Sciatic nerve (tissue), 2 donors: ENCODE measurements at places on chromosomes 5 and 9.
A peak's percentile ranks its signal among the peaks of the same experiment; 100 is the strongest.

DNA sequence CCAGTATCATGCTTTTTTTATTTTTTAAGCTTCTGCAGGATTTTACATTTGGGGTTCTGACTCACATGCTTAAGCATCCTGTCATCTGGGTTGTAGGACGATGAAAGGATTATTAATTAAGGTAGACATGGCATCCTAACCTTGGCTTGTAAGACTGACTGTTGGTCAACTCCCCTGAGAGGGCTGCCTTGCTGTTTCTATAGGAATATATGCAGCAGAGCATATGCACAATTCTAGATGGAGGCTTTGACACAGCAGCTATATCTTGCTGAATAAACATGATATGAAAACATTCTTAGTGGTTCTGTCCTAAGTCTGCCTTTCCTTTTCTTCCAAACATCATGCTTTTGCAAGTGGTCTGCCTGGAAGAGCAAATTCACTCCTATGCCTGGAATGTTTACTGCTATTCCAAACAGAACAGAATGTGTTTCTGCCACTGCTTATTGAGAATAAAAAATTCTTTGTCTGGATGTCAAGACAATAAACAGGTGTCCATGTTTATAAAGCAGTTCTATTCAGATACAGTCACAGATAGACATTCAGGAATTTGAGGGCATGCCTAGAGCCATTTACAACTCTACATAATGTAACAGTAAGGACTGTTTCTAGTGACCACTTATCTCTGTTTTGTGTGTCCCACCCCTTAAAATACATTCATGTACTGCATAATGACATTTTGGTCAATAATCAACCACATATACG lies 166.2 kb upstream of the PPP2R2B start:
- DNase-seq, result no peak

GRCh38 chr9:14692470-14693250 lies 572 bp downstream of the ZDHHC21 start:
- DNase-seq, result peak; percentile 54

- no peak for DNase-seq
Measured at GRCh38 chr5:177357459-177358351, at the start of gene RGS14. Gene RGS14 (plus strand): TSS chr5:177357924. CDS start chr5:177358025, 101 bp downstream.

DNA sequence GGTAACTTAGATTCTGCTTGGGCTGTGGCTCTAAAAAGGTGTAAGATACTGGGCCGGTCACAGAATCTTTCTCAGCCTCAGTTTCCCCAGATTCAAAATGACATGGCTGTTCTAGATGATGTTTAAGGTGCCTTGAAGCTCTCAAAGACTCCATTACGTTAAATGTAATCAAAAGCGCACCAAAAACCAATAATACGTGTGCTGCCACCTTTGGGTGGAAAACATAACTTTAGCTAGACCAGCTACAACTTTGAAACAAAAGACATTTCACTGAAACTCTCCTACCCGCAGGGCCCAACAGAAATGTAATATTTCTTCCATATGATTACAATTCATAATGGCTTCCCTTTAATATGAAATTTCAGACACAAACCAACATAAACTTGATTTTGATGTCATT lies 35.0 kb upstream of the PCSK5 start:
- DNase-seq, result no peak

DNA sequence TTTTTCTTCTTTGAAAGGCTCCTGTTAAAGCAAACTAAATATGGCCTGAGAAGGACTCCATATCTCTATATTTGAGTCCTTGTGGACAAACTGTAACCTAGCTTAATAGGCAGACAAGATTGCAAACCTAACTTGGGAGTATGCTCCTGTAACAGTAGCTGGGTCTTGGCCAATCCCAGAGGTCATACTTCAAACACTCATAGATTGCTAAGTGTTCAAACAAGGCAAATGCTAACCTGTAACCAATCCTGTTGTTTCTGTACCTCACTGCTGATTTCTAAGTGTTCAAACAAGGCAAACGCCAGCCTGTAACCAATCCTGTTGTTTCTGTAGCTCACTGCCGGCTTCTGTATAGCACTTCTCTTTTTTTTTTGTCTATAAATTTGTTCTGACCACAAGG lies 50.6 kb upstream of the CLK4 start:
- no peak for DNase-seq

- no peak for DNase-seq
Measured at GRCh38 chr5:125575891-125576505, 829.6 kb upstream of the ZNF608 start.

DNA sequence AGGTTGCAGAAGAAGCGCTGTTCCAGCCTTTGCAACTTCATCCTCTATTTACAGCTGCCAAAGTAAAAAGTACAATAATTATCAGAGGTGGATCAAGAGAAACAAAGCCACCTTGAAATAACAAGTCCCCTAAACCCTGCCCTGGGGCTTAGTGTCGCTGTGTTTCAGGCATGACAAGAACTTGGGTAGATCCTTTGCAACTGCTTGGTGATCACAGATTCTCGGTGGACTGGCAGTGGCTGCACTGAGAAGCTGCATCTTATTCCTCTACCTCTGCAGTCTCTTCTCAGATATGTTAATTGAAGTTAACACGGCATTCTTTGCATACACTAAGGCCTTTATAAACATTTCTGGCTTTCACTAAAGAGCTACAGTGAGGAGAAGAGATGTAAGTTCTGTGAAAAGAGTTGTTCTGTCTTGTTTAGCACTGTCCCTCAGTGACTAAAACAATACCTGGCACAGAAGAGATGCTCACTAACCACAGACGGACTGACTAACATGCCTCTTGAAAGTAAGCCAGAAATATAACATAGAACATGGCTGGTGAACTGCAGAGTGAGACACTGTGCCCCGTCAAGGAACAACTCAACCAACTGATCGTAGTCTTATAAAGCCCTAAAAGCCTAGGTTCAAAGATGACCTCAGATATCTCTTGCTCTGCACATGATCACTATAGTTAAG lies 144.2 kb downstream of the MLLT3 start:
- no peak for DNase-seq

- no peak for DNase-seq
Measured at GRCh38 chr9:104784098-104784497, 20.2 kb downstream of the NIPSNAP3B start.

- no peak for DNase-seq
Measured at GRCh38 chr5:82417776-82418607, 139.8 kb upstream of the RPS23 start.

- DNase-seq, result no peak
Measured at GRCh38 chr9:1273859-1274258, 223.7 kb downstream of the DMRT2 start.

DNA sequence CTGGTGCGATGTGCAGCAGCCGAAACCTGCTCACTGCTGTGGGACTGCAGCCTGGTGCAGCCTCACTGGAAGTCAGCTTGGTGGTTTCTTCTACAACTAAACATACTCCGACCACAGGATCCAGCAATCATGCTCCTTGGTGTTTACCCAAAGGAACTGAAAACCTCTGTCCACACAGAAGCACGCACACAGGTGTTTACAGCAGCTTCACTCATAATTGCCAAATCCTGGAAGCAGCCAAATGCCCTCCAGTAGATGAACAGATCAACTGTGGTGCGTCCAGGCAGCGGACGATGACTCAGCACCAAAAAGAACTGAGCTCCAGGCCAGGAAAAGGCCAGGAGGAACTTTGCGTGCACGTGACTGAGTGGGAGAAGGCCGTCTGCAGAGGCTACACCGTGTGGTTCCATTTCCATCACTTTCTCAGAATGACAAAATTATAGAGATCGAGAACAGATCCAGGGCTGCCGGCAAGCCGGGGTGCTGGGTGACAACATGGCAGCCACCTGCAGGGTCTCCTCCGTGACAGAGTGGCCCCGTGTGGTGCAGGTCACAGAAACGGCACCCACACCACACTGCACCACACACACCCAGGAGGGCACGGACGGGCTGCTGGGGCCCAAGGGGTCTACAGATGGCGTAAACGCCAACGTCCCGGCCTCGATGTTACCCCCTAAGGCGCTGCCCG lies 23.1 kb upstream of the NSMF start:
- DNase-seq, result peak; percentile 77

DNA sequence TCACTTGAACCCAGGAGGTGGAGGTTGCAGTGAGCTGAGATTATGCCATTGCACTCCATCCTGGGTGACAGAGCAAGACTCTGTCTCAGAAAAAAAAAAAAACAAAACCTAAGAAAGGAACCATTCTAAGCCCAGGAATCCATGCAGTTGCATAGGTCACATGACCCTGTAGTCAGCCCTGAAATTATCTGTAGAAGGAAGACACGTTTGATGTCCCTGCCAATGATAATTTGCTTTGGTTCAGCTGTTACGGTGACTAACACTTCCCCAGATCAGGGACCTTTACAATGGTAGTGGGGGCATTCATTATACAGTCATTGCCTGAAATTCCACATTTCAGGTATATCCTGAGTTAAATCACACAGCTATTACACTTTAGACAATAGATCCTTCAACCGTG lies 50.5 kb downstream of the PRKACG start:
- DNase-seq, result no peak

DNA sequence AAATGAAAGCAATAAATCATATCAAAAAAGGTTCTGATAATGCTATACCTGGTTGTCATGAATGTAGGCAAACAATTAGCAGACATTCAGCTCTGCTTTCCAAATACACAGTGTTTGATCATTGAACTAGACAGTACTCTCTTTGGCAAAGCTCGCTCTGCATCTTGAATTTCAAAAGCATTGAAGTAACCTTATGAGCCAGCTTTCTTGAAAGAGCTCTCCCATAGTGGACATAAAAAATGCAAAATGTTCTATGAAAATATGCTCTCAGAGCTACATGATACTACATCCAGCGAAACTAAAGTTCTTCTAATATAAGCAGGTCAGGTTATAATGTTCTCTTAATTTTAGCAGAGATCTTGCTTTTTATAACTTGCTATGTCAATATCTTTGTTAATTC lies 533.4 kb downstream of the CSNK1G3 start:
- DNase-seq, result no peak

DNA sequence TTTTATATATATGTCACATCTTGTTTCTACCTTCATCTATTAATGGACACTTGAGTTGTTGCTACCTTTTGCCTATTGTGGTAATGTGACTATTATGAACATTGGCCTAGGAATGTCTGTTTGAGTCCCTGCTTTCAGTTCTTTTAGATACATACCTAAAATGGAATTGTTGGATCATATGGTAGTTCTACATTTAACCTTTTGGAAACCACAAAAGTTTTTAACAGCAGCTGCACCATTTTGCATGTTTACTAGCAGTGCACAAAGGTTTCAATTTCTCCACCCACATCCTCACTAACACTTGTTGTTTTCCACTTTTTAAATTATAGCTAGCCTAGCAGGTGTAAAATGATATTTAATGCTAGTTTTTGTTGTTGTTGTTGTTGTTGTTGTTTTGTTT lies 88.4 kb downstream of the GALNT10 start:
- DNase-seq, result no peak

- DNase-seq, result no peak
Measured at GRCh38 chr9:136243631-136244030, 2.0 kb downstream of the QSOX2 start.

- DNase-seq, result no peak
Measured at GRCh38 chr5:16617274-16617968, 624 bp upstream of the RETREG1 start.

DNA sequence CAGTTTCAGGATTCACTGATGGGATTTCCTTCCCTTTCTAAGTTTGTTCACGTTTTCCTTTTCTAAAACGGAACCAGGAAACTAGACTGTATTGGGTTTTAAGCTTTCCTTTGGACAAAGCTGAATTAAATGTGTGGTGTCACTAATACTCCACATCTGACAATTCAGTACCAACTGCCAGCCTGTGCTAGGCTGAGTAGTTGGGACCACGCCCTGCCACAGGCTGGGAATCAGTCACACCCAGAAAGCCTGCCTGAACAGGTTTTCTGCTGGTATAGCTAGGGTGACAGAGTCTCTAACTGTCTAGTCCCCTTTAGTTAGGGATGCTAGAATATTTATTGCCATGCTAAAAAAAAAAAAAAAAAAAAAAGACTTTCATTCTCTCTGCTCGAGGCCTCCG lies 15.6 kb downstream of the SPACA9 start:
- no peak for DNase-seq

DNA sequence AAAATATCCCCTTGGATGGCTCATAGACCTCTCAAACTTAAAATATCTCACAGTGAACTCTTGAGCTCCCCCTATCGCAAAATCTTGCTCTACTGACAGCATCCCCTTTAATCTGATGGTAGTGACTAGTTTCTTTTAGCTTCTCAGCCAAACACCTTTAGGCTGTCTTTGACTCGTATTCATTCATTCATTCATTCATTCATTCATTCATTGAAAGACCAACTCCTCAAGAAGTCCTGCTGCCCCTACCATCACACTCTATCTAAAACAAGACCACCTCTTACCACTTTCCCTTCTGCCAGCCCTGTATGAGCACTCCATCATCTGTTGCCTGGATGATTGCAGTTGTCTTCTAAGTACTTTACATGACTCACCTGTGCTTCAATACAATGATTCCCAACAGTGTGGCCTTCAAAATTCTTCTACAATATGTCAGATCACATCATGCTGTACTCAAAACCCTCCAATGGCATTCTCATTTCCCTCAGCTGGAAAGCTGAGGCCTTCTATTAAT lies 46.8 kb downstream of the ITGA2 start:
- DNase-seq, result no peak

- no peak for DNase-seq
Measured at GRCh38 chr9:131180454-131180853, 55.1 kb downstream of the NUP214 start.

DNA sequence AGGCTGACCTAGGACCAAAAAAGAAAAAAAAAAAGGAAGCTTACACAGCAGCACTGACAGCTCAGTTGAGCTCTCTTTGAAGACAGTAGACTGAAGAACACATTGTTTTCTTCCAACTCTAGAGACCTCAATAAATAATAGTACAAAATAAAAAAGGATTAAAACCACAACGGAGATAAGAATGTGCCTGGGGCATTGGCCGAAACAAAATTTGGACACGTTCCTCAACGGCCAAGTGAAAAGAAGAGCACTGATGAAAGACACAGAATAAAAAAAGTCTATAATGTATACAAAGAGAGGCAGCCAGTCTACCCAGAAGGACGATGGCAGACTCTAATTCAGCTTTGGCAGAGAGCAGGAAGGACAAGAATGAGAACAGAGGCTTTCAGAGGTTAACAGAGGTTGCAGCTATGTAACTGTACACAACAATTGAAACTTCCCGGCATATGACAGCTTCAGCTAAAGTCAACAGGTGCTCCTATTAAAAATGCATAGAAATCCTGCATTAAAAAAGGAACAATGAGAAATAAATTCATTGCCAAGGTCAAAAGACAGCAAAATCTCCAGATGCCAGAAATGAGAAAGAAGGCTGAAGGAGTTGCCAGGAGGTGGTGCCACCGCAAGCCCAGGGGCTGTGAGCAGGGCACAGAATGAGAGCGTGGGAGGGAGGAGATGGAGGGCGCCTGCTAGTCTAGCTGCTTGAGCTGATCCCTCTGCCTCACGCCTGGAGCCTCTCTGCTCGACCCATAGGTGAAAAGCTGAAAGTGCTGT lies 113.9 kb downstream of the DCP2 start:
- DNase-seq, result no peak

- DNase-seq, result no peak
Measured at GRCh38 chr9:125511789-125512660, 195.0 kb downstream of the MAPKAP1 start.
